ENCODE measurements at places on chromosomes 11 and 22.

GRCh38 chr11:109971184-109971523 lies 122.0 kb upstream of the ZC3H12C start:
- DNase-seq, result no peak

- DNase-seq, result no peak
These were observed 68.5 kb downstream of the DHCR7 start for GRCh38 chr11:71379701-71380100.

DNA sequence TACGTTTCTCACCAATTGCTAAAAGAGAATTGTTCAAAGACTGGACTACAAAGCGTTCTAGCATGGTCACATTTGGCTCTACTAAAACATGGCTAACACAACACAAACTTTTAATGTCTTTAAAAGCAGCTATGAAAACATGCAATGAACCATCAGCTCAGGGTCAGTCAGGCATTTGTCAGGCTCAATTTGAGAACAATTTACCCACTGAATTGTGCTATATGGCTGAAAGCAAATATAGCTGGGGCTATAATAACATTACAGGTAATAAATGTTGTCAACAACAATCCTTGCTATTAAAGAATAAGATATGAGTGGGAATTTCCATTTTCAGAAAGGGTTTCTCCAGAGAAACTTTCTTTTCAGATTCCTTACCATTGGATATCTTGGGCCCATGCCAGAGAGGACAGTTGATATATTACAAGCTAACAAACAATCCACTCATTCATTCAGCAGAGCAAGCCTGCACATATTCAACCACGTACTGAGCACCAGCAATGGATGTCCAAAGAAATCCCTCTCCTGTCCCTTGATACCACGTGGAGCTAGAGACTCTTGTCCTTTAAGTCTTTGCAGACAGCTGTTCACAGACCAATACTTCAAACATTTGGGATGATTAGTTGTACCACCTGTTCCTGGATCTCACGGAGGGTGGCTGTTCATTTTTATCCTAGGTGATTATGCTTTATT lies 82.5 kb upstream of the DDI1 start:
- DNase-seq, result no peak

- no peak for DNase-seq
These were observed 10.4 kb downstream of the OR51T1 start for GRCh38 chr11:4891996-4892640.

GRCh38 chr11:109892321-109892794 lies 200.8 kb upstream of the ZC3H12C start:
- no peak for DNase-seq

- DNase-seq, result no peak
These were observed 40.1 kb upstream of the CD44 start for GRCh38 chr11:35098855-35099254.

DNA sequence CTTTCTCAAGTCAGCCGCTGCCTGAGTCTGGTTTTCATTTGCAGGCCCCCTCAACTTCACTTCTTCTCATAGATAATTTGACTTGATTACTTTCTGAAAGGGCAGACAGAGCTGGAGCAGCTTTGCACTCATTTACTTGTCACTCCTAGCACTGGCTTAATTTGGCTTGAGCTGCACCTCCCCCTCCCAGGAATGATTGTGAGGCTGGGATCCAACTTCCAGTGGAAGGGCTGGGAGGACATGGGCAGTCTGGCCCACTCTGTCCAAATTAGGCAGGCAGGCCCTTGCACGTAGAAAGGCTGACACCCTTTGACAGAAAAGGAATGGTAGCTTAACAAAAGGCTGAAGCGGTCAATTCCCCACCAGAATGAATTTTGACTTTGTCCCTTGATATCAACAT lies 453.9 kb downstream of the ETS1 start:
- DNase-seq, result no peak

GRCh38 chr11:69868006-69868810 lies 49.0 kb upstream of the FGF3 start:
- DNase-seq, result no peak
